ENCODE measurements at places on chromosomes 3 and 15. TPM values are rescaled to one million over a fixed set of nuclear protein-coding genes. Genes with fewer than 3 reads are reported as not detected.

GOLGA8N gene
- total RNA-seq, result 23.0 TPM

CDC25A gene
- total RNA-seq, result 30.7 TPM

USP8 gene
- total RNA-seq, result 51.6 TPM

SNTN gene
- not detected for total RNA-seq

CMTM7 gene
- 64.8 TPM for total RNA-seq

GLDN gene
- total RNA-seq, result not detected

RBPMS2 gene
- not detected for total RNA-seq

RHOV gene
- 0.09 TPM for total RNA-seq

CELSR3 gene
- total RNA-seq, result 11.2 TPM

ADGRG7 gene
- total RNA-seq, result not detected

ARHGAP31 gene
- total RNA-seq, result 3.0 TPM

FOXB1 gene
- 1.6 TPM for total RNA-seq

CGGBP1 gene
- 106 TPM for total RNA-seq

BCHE gene
- not detected for total RNA-seq

ADAMTS9 gene
- not detected for total RNA-seq

ATP8B4 gene
- total RNA-seq, result 22.5 TPM

IQCF5 gene
- not detected for total RNA-seq

PROS1 gene
- 0.80 TPM for total RNA-seq

OR4M2 gene
- total RNA-seq, result not detected

UPK1B gene
- not detected for total RNA-seq

EIF4G1 gene
- 400 TPM for total RNA-seq

TM6SF1 gene
- 5.1 TPM for total RNA-seq

GAP43 gene
- not detected for total RNA-seq

GOLGA8S gene
- 0.80 TPM for total RNA-seq

GOLGA6A gene
- total RNA-seq, result not detected

SMC4 gene
- total RNA-seq, result 290 TPM

TNFAIP8L3 gene
- total RNA-seq, result 0.18 TPM

GOLGA8Q gene
- 3.0 TPM for total RNA-seq

CAMP gene
- total RNA-seq, result not detected

DLEC1 gene
- total RNA-seq, result 1.1 TPM

SLC22A13 gene
- total RNA-seq, result 0.93 TPM

ITPKA gene
- total RNA-seq, result 0.93 TPM

CACNA1D gene
- 4.5 TPM for total RNA-seq

Data from T-helper 2 cell treated with Interferon-gamma antibody and Interleukin-4, amounts not matched to agents 100 ng/mL and 5 ng/mL, for 36 hours (primary cell).